ENCODE measurements at places on chromosomes 3 and 15.

DNA sequence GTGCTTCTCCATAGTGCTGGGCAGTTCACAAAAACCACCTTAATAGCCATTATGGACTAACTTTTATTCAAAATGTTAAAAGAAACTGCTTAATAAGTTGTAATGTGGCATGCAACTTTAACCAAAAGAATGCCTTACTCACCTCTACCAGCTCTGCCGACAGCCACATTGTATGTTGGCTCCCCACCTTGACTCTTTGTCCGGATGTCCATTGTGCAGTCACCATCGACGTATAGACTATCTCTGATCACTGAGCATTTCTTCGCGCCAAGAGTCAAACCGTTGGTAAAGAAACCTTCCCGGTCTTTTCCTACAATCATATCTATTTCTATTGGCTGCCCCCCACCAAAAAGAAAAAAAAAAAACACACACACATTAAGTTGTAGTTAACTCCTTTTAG, 2.5 kb downstream of the PFN2 start:
- no peak for DNase-seq

GRCh38 chr15:94305133-94305532, 73.8 kb downstream of the MCTP2 start:
- DNase-seq = no peak

DNA sequence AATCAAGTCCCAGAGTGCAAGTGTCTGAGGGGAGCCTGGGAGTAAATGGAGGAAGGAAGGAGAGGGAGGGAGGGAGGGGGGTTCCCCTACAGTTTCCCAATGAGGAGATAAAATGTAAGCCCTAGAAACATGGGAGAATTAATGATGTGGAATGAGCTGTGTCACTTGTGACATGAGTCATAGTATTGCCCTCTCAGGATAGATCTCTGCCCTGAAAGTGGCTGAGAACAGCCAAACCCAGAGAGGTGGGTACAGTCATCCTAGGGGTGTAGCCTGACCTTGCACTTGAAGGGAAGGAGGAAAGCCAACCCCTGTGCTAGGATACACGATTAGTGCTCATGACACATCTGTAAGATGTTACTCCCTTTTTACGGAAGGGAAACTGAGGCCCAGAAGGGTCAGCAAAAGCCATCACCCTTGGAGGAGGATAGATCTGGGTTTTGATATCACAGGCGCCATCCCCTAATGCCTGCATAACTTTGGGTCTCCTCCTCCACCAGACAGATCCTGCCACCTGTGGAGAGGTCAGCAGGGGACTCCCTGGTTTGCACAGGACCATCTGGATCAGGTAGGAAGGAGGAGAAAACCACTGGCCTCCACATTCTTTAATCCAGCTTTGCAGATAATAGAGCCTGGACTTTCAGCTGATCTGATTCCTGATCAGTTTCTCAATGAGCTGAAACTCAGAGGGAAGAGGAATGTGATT, 23.1 kb upstream of the USP3 start:
- no peak for DNase-seq

GRCh38 chr15:69819371-69819770, 278.3 kb downstream of the TLE3 start:
- DNase-seq = no peak

DNA sequence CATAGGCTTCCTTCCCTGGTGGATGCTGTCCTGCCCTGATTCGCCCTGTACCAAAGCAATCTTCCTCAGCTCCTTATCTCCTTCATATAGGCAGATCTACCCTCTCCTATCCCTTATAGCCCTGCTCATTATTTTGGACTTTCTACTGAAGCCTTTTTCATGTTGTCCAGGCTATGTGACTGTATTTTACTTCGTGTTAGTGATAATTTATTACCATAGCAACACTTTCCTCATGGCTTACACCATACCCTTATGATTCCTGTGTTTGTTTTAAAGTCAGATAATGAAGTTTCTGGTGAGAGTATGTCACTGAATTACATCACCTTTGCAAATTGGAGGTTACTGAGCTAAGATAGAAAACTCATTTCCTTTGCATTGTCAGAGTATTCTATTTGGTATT, 352.6 kb downstream of the NLGN1 start:
- no peak for DNase-seq

GRCh38 chr3:18703798-18704197, 278.7 kb upstream of the SATB1 start:
- DNase-seq = no peak

DNA sequence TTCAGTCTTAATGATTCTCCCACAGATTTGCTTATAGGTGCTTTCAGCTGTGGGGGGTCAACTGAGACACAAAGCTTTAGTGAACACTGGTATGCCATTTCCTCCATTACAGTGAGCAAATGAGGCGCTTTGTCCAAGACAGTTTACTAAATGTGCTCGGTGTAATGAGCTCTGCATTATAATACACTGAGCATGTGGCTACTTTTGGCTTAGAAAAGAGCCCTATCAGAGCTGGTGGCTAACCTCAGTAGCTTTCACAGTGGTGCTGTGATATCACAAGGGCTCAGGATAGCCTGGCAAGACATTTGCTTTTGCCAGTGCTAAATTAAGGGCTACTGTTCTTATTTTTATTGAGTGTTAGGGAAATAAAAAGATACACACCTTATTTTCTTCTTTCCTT, 749.7 kb upstream of the ARPP21 start:
- no peak for DNase-seq

- DNase-seq = no peak
Observed at GRCh38 chr15:101057841-101058407, 138.8 kb downstream of the LRRK1 start.

GRCh38 chr3:169145540-169146178, 517.9 kb downstream of the MECOM start:
- no peak for DNase-seq

GRCh38 chr3:181715571-181716340, 4.0 kb downstream of the SOX2 start:
- no peak for DNase-seq

DNA sequence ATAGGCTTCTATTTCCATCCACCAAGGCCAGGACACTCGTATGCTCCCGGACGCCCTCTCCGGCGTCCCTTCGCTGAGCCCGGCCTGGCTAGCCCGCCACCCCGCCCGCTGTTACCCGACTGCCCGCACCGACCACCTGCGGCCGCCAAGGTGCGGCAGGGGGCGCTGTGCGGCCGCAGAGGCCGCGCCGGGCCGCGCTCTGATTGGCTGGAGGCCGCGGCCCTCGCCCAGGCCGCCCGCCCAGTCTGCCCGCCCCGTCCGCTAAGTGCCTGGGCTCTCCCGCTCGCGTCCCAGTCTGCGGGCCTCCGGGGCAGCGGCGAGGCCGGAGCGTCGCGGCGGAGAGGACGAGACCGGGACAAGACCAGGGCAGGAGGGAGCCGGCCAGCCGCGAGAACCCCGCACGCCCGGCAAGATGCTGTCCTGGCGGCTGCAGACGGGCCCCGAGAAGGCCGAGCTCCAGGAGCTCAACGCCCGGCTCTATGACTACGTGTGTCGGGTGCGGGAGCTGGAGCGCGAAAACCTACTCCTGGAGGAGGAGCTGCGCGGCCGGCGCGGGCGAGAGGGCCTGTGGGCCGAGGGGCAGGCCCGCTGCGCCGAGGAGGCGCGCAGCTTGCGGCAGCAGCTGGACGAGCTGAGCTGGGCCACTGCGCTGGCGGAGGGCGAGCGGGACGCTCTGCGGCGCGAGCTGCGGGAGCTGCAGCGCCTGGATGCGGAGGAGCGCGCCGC, at the start of gene SYNM:
SYNM (plus strand) TSS at position 293 of the 726 bp plus-strand sequence; CDS start at position 413, 120 bp downstream.
- no peak for DNase-seq

DNA sequence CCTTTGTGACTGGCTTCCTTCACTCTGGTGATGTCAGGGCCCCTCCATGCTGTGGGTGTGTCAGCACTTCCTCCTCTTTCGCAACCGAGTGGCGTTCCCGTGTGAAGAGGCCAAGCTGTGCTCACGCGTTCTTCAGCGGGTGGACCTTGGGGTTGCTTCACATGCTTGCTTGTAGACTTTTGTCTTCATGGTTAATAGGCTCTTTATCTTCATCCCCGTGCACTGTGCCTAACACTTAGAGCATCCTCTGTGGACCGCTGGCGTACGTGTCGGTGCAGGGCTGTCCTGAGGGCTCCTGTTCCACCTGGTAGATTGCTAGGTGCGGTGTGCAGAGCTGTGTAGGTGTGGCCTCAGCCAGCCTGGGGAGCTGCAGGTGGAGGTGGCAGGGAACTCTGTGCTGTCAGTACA, 182.3 kb downstream of the OR4M2 start:
- DNase-seq = peak; percentile 36

DNA sequence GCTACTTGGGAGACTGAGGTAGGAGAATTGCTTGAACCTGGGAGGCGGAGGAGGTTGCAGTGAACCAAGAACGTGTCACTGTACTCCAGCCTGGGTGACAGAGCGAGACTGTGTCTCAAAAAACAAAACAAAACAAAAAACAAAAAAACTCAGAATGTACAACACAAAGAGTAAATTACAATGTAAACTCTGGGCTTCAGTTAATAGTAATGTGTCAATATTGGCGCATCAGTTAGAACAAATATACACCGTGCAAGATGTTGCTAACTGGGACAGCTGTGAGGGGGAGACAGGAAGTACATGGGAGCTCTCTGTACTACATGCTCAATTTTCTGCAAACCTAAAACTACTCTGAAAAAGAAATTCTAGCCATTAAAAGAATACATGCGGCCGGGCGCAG, 23.5 kb upstream of the TRPM1 start:
- no peak for DNase-seq

- no peak for DNase-seq
Observed at GRCh38 chr3:49780080-49780974, 6.0 kb downstream of the IP6K1 start.

GRCh38 chr3:143763564-143764162, 84.6 kb downstream of the SLC9A9 start:
- DNase-seq = no peak

GRCh38 chr3:129605922-129606635, 397 bp downstream of the PLXND1 start:
- no peak for DNase-seq

DNA sequence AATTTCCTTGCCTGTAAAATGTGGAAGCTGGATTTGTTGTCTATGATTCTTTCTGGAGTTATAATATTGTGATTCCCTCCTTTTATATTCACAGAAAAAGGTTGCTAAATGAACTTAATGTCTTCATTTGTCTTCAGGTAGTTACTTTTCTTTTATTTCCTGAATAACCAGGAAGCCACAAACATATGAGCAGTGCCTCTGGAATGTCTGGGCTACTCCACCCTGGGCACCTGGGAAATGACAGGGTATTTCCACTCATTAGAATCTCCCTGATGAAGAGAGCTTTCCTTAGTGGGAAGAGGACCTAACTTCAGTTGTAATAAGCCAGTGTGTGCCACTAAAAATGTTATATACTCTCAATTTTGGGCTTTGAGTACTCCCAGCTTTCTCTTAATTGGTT, 3.8 kb upstream of the SLMAP start:
- DNase-seq = no peak

DNA sequence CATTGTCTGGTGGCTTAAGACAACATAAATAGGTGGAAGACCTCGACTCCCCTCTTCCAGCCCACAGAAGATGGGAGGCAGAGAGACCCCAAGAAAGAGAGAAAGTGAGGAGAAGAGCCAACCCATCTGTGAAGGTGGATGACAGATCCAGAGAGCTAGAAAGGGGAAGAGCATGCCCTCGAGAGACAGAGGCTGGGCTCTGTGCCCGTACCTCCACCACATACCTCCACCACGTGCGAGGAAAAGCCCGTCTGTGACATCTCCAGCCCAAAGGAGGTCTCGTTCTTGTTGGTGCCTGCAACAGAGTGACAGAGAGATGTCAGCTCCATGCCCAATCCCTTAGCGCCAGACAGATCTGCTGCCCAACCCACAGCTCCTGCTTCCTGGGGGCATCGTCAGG, 71.1 kb downstream of the FEM1B start:
- no peak for DNase-seq

Data from stimulated activated CD8-positive, alpha-beta memory T cell treated with anti-CD3 and anti-CD28 coated beads, Interleukin-4, amount 100 ng/mL, for 1 hour (primary cell).